Glutamatergic neuron (in vitro differentiated cells): ENCODE measurements at places on chromosomes 2 and 18. TPM values are rescaled to one million over a fixed set of nuclear protein-coding genes. Genes with fewer than 3 reads are reported as not detected.

UGT1A8 gene
- not detected for total RNA-seq

- DNase-seq: no peak
Observed at GRCh38 chr18:36191286-36191685, 4.0 kb downstream of the MOCOS start.

FOXI3 gene
- total RNA-seq: 0.34 TPM

GRCh38 chr2:86175828-86176227 is 19.4 kb downstream of the IMMT start:
- no peak for DNase-seq

DNA sequence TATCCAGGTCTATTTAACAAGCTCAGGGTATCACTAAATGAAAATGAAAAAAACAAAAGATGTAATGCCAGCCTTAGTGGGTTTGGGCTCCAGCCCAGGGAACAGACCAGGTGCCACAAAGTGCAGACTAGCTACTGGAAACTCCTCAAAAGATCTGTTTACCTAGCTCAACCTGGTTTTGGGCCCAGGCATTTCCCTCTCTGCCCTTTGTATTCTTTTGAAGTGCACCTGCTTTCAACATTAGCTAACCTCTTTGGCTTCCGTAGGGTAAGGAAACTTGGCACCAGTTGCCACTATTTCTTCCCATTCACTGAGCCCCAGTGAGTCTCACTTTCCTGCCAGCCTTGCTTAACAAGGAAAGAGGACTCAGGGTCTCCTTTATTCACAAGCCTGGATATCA is 123.6 kb upstream of the CDCA7 start:
- no peak for DNase-seq

DNA sequence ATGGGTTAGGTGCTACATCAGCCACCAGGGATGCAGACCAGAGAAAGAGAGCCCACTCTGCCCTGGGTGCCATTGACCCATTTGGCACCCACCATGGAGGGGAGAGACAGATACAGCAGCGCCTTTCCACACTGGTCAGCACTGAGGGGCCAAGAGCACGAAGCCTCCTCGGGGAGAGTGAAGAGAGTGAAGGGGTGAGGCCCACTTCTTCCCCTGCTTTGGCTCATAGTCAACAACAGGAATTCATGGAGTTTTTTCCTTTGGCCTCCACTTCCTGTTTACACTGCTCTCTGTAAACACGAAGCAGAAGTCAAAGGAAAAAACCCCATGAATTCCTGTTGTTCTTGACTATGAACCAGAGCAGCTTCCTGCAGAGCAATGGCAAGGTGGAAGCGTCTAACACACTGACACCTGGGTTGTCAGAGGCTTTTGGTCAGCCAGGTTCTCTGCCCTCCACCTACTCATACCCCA is 80.0 kb downstream of the CCDC93 start:
- DNase-seq: no peak

DNA sequence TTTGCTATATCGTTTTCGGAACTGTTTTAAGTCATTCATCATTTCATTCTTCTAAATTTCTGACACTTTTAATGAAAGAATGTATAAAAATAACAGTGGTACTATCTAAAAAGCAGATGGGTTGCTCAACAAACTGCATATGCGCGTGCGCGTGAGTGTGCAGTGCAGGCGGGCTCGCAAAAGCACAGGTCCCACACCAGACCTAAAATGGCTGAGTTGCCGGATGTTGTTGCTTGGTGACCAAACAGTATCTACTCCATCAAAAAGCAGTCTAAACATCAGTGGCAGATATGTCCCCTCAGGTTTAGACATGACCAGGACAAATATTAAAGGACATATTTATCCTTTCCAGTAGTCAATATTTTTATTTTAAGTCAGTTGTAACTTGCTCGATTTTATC is 5.1 kb downstream of the NOL4 start:
- no peak for DNase-seq

DNA sequence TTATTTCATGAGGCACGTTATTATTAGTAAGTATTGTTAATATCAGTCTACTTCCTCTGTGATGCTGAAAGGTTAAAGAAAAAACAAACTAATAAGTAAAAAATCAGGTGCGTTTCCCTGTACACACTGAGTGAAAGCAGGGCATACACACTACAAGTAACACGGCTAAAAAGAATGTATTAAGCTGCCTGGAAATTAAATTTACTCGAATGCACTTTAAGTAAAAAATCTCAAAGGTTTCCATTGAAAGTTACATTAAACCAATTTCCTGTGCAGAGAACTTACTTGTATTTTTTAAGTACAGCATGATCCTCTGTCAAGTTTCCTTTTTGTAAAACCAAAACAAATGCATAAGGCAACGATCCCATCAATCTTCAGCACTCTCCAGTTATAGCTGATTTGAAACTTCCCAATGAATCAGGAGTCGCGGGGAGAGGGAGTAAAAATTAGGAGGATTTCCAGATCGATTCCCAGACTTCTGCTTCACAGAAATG is 633 bp downstream of the BCL2 start:
- DNase-seq: no peak

LOXHD1 gene
- not detected for total RNA-seq

GRCh38 chr2:117994729-117995128 is 19.1 kb downstream of the CCDC93 start:
- DNase-seq: no peak

GRCh38 chr18:21300908-21301200 is 58.8 kb downstream of the GREB1L start:
- DNase-seq: no peak

DNA sequence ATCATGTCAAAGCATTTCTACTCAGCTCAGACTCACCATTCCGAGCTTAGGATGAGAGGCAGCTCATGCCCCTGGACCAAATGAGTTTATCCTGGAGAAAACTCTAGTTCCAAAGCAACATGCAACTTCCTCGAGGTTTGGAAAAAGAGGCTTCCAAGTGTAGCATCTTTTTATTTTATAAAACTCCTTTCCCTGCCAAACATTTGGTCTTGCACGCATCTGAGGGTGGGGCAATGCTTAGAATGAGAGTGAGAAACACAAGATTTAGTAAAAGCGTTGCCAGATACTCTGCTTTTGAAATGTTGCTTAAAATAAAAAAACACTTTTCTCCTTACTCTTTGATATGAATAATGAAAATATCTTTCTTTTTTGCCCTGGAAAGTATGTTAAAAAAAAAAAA is 151.5 kb downstream of the NCKAP5 start:
- DNase-seq: no peak

DNA sequence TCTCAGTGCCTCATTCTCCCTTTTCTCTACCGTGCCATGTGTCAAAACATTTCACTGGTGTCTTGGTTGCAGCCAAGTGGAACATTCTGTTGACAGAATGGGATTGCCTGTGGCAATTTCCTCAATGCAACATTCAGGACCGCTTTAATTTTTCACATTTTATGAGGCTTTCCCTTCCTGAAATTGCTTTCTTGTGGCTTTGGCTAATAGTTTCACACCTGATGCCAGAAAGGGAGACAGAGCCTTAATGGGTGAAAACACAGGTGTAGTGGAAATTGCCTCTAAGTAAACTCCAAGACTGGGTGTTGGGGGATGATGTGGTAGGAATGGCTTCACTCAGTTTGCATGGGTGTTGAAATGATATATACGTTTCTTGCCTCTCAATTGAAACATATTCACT is 278.3 kb downstream of the TSN start:
- no peak for DNase-seq
